Fibroblast of villous mesenchyme (primary cell): ENCODE measurements at places on chromosomes 7 and 10. TPM values are rescaled to one million over a fixed set of nuclear protein-coding genes. Genes with fewer than 3 reads are reported as not detected.

Gene ELAPOR2
- 1.7 and 8.4 TPM in 2 replicates for total RNA-seq

Gene CDH23
- under 0.01 TPM in 2 replicates for total RNA-seq

Gene ATP5MK
- 175 and 217 TPM in 2 replicates for total RNA-seq

Gene DYDC2
- under 0.01 TPM in 1 of 2 replicates, not detected in the other for total RNA-seq

Gene OR2A1
- under 0.01 TPM in 2 replicates for total RNA-seq

Gene CCDC172
- total RNA-seq, result not detected in 2 replicates

Gene NACAD
- 2.6 and 3.9 TPM in 2 replicates for total RNA-seq

DNA sequence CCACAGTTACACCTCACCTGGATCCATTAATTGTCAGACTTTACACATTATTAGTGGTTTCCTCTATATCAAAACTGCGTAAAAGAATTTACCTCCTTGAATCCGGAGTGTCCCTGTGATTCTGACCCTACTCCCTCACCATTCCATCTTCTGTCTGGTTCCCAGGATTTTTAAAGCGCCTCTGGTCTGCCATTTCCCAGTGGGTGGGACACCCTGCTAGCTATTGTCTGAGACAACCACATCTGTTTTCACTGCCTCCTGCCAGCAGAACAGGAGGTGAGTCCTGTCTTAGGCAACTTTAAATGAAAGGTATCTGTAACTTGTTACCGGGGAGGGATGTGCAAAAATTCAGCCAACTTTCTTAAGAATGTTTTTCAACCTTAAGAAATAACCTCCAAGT lies 2.3 kb downstream of the MACROH2A2 start:
- DNase-seq, result no peak

- peak; percentile 87 for DNase-seq
These were observed 194.8 kb downstream of the MAD1L1 start for GRCh38 chr7:2037808-2038522.

DNA sequence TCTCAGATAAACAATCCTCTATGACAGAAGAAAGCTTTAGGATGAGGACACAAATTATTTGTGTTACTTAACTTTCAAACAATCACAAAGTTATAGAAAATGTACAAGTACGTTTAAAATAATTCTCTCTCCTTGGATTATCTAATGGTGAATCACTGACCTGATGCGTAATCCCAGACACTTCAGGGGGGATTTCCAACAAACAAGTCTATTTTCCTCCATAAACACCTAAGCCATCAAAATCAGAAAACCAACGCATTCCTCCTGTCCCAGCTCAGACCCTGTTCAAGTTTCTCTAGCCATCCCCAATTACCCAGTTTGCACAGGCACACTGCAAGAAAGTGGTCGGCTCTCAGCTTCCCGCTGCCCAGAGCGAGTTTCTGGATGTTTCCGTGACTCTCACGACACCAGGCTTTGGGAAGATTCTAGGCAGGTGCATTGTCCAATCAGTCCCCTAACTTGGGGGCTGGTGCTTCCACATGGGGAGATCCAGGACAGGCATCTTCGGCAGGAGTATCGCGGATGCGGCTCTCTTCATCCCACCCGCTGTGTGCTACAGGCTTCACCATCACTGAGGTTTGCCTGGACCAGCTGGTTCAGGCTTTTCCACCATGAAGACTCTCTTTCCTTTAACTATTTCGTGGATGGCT lies 200.0 kb downstream of the ZMYND11 start:
- DNase-seq, result no peak

- no peak for DNase-seq
These were observed 43.5 kb downstream of the IDE start for GRCh38 chr10:92530421-92530820.

GRCh38 chr7:138565071-138565450 lies 105.0 kb downstream of the TRIM24 start:
- DNase-seq, result no peak

DNA sequence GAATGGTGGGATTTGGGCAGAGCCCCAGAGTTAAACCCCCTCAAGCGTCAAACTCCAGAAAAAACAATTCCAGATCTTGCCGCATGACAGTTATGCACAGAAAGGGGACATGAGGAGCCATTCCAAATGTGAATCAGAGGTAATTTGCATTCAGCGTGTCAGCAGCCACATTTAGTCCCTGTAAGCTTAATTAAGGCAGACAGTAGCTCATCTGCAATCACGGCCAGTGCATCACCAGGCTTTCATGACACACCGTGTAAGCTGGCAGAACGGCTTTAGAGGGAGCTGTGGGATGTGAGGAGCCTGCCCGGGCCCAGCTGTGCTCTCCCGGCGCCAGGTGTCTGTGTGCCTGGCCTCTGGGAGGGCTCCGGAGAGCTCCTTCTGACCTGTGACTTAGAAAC lies 18.7 kb upstream of the PRKAG2 start:
- no peak for DNase-seq

GRCh38 chr10:74081192-74081803 lies 69.3 kb downstream of the AP3M1 start:
- peak; percentile 71 for DNase-seq

GRCh38 chr7:8125680-8126444 lies 136.1 kb downstream of the ICA1 start:
- no peak for DNase-seq

DNA sequence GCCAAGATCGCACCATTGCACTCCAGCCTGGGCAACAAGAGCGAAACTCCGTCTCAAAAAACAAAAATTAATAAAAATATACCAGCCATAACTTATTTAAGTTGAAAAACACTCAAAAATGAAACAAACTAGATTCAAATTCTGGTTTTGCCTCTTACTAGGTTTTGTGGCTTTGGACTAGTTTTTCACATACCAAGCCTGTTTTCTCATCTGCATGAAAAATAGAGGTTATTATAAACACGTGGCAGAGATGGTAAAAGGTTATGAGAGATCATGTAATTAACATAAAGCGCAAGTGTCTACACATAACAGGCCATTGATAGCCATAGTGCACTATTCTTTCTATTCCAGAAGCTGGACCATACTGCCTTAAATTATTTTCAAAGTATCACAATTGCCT lies 35.5 kb upstream of the CABCOCO1 start:
- peak; percentile 54 for DNase-seq

DNA sequence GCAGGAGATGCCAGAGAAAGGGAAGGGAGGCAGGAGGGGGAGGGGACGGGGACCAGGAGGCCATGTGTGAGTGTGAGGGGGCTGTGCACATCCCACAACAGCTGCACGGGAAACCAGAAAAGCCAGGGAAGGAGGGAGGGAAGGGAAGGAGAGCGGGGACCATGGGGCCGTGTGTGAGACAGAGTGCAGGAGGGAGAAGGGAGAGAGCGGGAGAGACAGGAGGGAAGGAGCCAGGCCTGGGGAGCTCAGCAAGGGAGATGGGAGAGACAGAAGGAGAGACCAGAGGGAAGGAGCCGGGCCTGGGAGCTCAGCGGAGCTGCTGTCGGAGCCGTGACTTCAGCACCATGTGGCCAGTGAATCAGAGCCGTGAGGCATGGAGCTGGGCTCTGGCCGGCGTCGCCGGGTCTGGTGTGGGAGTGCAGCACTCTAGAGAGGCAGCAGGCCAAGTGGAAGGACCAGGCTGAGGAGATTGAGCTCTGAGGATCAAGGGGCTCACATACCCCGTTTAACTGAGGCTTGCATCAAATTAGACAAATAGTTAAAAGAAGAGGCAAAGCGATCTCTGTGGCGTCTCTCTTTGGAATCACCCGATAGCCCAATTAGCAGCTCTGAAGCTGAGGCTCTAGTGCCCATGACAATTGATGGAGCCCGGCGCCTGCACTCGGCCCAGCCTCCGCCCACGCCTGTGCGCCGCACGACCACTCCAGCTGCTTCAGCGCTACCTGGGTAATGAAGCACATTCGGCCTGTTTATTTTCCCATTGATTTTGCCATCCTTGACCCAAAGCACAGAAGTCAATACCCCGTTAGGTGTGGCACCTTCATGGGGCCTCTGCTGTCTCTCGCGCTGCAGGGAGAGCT lies 150.4 kb downstream of the MAD1L1 start:
- peak; percentile 81 for DNase-seq

DNA sequence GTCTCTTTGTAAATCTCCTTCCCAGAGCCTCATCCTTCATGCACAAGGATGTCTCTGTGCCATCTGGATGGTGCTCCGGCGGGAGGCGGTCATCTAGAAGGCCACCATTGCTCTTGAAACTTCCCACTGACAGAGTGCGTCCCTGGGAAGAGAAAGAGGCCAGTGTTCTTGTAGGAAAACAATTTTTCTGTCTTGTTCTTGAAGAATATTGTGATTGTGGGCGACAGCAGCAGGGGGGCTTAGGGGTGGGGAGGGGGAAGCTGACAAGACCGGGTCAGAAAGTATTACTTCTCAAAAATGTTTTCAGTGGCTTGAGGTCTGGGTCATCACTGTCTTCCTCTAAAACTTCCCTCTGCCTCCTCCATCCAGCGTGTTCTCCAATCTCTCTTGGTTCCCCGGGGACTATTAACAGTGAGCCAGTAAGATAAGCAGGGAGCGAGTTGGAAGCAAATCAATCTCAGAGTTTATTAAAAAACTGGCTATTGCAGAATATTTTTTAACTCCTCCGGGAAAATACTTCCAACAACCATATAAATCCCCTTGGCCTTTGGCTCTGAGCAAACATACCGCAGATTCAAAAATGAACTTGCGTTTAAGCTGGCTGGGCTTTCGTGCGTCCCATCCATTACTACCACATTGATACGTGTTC lies 597.8 kb upstream of the MGMT start:
- no peak for DNase-seq

DNA sequence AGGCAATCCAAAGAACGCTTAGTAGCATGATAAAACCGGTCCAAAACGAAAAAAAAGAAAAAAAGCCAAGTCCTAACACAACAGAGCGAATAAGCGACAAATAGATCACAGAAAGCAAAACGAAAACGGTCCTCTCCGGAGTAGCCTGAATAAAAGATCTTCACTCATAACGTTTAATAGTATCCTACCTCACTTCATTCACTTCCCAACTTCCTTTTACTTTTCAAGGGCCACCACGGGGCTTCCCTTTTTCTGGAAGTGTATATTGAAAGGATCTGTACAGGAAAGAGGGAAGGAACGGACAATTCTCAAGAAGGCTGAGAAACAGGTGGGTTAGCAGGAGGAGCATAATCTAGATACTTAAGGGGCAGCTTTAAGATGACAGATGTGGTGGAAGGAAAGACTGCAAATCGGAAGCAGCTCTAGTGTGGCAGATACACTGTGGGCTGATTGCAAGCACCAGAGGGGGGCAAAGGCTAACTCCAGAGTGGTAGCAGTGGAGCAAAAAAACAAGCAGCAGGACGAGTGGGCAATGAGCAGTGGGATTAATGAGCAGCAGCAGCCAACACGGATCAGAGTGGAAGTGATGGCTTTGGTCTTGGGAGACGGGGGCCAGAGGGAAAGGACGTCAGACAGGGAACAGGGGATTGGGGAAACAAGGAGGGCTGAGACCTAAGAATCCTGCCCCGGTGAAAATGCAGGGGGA lies 866 bp downstream of the CNOT4 start:
- DNase-seq, result peak; percentile 50

DNA sequence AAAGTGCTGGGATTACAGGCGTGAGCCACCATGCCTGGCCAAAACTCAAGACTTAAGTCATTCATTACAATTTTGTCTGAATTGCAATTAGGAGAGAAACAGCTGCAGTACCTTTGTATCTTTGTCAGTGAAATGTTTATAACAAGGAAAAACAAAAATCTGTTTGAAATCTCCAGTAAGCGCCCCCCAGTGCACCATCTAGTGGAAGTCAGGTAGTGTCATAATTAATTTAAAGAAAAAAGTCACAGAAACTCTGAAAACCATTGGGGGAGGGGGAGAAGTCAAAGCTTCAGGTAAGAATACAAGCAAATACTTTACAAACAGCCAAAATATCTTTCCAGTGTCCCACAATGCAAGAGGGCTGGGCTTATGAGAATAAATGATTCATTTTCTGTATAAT lies 2.8 kb downstream of the MPP7 start:
- no peak for DNase-seq

- DNase-seq, result no peak
These were observed 67.6 kb upstream of the CAV2 start for GRCh38 chr7:116431787-116432526.

GRCh38 chr7:77537136-77537777 lies at the start of gene PTPN12:
Gene PTPN12 (plus strand): TSS chr7:77537295. CDS start chr7:77537547, 252 bp downstream.
- no peak for DNase-seq

DNA sequence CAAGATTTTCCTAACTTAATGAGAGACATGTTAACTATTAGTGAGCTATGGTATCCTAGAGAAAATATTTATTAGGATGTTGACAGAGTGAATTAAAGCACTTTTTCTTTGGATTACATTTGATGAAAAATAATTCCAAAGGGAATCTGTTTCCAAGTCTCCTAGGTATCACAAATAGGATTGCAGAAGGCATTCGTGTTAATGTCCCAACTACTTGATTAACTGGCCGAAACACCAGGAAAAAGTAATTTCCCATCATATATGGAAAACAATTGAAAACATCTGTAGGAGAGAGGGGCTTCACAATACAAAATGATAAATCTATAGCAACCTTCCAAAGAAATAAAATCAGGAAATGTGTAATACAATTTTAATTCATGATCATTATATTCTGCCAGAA lies 406.7 kb downstream of the PARD3 start:
- no peak for DNase-seq

- DNase-seq, result no peak
These were observed 58.8 kb upstream of the FHIP2A start for GRCh38 chr10:114762811-114763210.

DNA sequence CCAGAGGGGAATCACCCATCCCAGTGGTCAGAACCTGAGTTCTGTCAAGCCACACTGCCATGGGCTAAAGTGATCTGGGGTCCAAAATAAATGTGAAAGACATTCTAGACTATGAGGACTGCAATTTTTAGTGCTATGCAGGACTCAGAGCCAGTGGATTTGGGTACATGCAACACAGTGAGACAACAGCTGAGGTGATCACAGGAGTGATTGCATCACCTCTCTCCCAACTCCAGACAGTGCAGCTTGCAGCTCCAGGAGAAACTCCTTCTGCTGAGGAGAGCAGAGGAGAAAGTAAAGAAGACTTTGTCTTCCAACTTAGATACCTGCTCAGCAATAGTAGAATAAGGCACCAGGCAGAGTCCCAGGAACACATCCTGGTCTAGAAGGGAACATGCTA lies 682.0 kb upstream of the POT1 start:
- DNase-seq, result no peak

DNA sequence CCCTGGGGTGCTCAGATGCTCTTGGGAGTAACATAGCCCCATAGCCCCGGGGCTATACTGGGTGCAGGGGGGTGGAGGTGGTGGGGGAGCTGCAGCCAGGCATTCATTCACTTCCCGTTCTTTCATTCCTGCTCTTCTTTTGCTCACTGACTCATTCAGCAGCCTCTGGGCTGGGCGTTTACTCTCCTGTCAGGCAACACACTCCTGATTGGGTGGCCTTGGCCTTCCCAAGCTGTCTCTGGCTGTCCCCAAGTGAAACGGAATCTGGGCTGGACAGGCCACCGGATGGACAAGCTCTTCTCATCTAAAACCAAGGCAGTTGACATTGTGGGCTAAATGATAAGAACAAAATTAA lies 34.6 kb downstream of the CHST3 start:
- DNase-seq, result peak; percentile 83
